ENCODE measurements at places on chromosomes 7 and 10.
A peak's percentile ranks its signal among the peaks of the same experiment; 100 is the strongest.

DNA sequence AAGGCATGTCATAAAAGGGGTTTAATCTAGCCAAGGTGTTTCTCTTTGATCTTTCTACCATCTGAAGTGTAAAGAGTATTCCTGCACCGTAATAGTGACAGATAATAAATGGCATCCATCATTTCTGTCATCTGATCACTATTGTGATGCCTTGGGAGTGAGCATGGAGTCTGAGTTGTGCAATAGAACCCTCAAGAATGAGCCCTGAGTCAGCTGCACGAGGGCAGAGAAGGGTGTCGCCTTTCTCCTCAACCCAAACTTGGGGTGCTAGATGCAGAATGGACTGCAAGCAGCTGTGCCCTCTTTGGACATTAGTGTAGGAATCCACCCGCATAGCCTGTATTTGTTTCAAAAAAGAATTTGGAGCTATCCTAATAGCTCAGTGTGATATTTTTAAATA lies 115.2 kb downstream of the ZNF37A start:
- no peak for DNase-seq

GRCh38 chr7:20598459-20599309 lies 16.8 kb upstream of the ABCB5 start:
- peak; percentile 32 for DNase-seq

DNA sequence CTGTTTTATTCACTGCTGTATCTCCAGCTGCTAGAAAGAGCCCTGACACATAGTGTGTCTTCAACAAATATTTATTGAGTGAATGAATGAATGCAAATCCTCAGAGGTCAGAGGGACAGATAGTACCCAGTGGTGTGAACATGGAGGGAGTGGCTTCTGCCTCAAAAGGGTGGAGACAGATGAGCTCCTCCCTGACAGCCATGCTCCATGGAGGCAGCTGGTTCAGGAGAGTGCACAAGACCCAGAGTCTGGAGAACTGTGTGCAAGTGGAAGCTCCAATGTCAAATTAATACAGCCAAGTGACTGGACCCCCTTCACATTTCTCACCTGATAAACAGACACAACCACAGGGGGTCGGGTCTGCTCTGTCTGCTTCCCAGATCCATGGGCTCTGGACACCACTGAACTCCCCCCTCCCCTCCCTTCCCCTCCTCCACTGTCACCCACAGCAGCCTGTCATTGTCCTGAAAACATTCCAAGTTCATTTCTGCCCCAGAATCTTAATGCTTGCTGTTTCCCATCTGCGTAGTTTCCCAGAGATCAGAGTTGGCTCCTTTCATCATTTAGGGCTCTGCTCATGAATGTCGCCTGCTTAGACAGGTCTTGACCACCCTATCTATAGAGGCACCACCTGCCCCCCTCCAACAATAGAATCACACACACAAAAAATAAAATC lies 312.9 kb upstream of the PODXL start:
- DNase-seq: no peak

DNA sequence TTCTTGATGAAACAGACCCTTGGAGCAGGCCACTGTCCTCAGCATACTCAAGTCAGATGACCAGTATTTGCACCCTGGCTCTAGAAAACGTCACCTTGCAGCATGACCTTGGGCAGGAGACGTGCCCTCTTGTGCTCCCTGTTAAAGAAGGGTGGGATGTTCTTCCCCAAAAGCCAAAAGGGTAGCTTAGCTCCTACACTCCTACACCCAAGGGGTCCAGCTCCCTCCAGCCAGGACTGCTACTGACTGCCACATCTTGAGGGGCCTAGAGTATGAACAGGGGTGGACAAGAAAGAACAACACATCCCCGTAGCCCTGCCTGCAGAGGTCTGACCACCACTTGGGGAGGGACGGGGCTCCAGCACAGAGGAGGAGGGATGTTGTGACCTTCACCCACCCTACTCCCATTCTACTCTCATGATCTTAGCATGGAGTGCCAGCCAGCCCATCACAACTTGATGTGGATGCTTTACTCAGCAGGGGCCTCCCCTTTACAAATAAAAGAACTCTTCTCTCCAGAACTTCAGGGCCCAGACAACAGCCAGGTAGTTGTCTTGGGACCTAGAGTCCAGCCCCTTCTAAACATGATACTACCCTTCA lies 165.3 kb upstream of the ZMIZ1 start:
- no peak for DNase-seq

- DNase-seq: no peak
Measured at GRCh38 chr7:20896996-20897395, 110.3 kb upstream of the SP8 start.

DNA sequence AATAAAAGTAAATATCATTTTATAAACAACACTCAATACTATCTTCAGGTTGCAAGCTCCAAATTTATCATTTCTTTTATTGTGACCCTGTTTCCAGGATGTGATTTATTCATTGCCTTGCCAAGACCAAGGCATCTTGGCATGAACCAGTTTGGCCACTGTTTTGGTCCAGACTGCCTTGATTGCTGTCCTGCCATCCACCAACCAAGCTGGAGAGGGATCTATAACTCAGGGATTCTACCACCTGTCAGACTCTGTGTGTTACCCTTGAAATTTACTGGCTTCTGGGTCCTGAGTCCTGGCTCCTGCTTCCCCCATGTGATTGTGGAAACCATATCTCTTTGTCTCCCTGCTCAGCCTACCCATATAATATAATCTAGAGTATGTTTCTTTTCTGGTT lies 343.0 kb downstream of the GPAM start:
- DNase-seq: no peak

- no peak for DNase-seq
Measured at GRCh38 chr10:49627038-49627437, 13.2 kb downstream of the CHAT start.

DNA sequence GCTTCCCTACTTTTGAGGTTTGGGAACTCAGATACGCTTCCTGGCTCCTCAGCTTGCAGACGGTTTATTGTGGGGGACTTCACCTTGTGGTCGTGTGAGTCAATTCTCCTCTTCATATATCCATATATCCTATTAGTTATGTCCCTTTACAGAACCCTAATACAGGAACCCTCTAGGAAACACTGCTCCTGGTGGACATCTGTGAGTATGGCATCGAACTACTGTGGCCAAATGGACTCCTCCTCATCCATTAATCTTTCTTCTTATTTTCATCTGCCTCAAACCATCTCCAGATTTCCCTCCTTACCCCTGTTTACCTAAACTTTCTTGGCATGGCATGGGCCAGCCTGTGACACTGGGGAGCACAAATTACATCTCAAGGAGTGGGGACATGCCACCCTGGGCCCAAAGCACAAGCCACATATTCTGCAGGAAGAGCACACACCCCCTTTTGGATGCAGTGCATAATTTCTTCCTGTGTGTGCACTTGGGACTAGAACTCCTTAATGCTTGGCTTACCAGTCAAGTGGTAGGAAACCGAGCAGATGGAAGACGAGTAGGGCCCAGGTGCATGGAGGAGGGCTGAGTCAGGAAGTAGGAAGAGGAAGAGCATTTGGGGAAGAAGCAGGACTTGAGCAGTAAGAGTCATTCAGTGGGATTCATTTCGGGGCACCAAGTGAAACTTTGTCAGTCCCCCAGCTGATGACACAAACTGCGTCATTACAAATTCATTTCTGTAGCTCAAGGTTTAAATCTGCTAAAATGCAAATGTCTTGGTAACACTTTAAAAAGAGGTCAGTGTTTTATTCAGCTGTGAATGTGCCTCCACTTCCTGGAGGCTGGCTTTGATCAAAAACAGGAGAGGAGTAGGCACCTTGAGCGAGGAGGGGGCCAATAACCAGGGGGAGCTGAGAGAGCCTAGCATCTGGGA lies 80.8 kb upstream of the PLXNA4 start:
- no peak for DNase-seq

GRCh38 chr7:123750389-123751230 lies 1.8 kb upstream of the WASL start:
- DNase-seq: no peak

DNA sequence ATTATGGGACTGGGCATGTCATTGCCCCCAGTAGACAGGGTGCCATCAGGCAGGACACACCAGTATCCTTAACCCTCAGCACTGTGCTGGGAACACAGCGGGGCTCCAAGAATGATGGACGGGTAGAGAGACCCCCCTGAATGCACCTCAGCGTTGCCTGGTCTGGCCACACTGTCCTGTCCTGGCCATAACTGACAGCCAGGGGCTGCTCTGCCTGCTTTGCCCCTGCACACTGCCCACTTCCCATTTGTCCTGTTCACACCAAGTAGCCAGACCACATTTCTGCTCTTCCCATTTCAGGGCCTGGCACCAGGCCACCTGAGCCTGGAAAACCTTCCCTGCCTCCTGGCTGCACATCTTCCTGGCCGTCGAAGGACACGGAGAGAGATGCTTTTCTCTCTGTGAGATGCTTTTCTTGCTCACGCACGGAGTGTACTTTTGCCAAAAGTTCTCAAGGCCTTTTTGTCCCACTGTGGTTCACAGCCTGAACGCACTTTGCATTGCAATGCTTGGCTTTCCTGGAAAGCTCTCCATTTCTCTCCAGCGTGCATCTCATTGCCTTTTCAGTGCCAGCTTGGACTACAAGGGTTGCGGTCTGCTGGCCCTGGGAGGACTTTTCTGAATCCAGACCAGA lies 131.0 kb upstream of the EEPD1 start:
- DNase-seq: no peak

GRCh38 chr7:157576415-157576814 lies 239.6 kb downstream of the DNAJB6 start:
- DNase-seq: no peak

DNA sequence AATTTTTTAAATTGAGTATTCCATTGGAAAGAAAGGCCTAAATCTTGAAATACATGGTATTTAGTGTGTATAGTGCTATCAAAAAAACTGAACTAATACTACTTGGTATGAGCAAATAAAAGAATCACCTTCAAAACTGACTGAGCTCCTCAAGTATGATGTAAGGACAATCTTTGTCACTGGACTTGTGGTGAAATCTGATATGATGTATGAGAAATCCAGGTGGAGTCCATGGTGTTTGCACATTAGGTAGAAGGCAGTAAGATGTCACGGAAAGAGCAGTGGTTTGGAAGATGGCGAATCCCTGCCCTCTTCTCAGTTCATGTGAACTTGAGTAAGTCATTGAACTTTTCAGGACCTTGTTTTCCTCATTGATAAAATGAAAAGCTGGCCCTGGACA lies 62.1 kb upstream of the COL1A2 start:
- no peak for DNase-seq

- DNase-seq: no peak
Measured at GRCh38 chr7:155268921-155269650, 28.6 kb upstream of the INSIG1 start.

- peak; percentile 56 for DNase-seq
Measured at GRCh38 chr7:80941208-80941758, 22.4 kb upstream of the SEMA3C start.

DNA sequence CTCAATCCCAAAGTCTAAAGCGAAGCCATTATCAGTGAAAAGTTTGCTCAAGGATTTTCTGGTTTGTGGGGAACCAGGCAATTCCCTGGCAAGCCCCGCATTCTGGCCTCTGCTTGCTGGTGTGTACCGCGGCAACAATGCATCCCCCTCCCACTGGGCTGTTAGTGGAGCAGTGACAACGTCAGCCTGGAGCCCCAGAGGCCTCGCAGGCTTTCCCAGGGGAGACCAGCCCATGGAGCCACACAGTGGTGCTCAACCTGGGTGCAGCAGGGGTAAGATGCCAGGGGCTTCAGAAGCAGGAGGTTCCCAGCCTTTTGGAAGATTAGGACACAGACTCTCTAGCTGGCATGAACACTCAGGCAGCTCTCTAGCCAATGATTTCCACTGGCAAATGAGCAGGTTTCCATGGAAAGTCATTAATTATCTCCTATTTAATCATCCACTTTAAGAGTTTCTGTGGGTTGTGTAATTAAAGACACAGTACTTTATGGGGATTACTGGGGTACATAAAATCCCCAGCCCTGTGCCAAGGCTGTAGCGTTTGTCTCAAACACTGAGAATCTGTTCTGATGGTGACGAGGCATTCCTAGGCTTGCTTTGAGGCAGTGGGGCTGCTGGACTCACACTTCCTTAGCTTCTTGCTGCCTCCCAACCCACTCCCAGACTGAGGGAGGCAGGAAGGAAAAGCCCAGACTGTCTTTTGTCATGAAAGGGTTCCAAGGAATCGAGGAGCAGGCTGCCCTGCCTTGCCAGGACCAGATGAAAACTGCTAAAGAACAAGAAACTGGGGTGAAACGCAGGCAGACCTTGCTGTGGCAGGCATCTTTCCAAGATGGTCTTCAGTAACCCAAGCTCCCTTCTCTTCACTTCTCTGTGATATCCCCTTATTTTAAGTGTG lies 411.9 kb upstream of the SHH start:
- DNase-seq: no peak

DNA sequence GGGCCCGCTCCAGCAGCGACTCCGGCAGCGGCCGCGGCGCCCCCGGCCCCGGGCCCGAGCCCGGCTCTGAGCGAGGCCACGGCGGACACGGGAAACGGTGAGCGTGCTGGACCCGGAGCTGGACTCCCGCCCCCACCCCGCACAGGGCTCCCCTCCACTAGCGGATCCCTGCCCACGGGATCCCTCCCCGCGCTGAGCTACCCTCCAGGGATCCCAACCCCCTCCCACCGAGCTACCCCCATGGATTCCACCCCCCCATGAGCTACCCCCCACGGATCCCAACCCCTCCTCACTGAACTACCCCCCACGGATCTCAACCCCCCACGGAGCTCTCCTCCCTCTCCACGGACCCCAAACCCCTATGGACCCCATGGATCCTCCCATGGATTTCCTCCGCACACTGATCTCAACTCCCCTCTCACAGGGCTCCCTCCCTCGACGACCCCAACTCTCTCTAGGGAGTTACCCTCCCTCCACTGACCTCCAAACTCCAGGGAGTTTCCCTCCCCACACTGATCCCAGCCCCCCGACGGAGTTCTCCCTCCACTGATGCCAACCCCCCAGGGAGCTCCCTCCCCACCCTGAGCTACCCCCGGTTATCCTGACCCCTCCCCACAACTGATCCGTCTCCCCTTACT lies 20.6 kb upstream of the HSPB1 start:
- no peak for DNase-seq

DNA sequence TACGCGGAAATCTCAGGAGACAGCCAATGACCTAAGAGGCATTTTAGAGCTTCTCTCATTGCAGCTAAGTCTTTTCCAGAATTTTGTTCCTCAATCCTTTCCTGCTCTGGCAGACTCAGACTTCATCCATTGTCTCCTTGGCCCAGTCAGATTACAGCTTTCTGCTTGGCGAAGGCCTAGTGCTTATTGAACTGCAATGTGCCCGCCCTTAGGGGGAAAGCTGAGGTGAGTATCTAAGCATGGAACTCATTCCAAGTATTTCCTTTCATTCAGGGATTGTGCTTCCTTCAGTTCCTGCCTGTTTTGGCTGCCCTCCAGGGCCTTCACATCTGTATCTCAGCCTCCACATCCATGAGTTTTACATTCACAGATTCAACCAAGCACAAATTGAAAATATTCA lies 37.5 kb downstream of the PRLHR start:
- DNase-seq: no peak

- peak; percentile 16 for DNase-seq
Measured at GRCh38 chr7:77657427-77658224, 38.6 kb upstream of the RSBN1L start.
